ENCODE measurements at places on chromosomes 11 and 22.

DNA sequence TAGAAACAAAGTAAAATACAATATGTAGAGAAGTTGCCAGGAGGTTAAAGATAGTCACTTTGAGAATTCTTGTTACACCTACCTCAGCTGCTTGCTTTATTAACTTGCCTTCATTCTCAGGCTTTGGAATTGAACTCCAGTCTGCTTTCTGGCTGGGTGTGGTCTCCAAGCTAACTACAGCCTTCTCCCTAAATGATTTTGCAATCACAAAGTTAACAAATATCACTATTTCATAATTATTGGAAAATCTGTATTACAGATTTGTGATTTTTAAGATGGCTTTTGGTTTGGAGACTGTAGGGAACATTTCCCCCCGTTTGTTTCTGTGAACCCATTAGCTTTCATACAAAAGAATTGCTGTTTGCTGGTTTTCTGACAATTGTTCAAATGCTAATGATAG lies 2.2 kb downstream of the PLAAT5 start:
- no peak for DNase-seq

DNA sequence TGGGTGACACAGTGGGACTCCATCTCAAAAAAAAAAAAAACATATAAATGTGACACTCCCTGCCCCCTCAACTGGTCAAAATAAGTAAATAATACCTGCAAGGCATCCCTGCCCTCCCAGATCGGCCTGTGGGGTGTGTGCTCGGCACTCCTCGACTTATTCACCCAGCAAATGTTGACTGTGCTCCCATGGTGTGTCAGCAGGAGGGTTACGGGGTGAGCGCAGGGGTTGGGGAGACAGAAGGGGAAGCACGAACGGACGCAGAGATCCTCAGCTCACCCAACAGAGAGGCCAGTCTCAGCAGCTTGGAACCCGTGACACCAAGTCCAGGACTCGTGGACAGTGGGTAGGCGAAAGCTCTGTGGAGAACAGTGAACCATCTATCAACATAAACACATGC lies 1.6 kb upstream of the ADM2 start:
- no peak for DNase-seq

GRCh38 chr11:119157063-119157462 lies 8.2 kb downstream of the ABCG4 start:
- no peak for DNase-seq

DNA sequence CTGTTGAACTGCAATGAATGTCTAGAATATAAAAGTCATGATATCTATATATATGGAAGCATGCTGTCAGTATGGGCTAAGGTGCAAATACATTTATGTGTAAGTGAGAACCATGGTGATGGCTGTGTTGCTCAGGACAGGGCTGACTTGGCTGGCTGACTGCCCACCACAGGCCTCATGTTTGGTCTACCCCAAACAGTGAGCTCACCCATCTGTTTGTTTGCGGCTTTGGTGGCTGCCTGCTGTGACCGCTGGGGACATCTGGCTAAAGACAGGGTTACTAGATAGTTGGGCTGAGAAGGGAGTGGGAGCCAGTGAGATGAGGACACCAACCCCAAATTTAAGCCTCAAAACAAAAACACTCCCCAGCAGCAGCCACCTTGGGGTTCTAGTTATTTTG lies 6.3 kb downstream of the CD44 start:
- DNase-seq: no peak
